Stimulated activated CD8-positive, alpha-beta memory T cell treated with anti-CD3 and anti-CD28 coated beads, Interleukin-12 subunit alpha, Interleukin-12 subunit beta, amount 100 ng/mL, for 4 hours (primary cell): ENCODE measurements at places on chromosomes 4 and X.

DNA sequence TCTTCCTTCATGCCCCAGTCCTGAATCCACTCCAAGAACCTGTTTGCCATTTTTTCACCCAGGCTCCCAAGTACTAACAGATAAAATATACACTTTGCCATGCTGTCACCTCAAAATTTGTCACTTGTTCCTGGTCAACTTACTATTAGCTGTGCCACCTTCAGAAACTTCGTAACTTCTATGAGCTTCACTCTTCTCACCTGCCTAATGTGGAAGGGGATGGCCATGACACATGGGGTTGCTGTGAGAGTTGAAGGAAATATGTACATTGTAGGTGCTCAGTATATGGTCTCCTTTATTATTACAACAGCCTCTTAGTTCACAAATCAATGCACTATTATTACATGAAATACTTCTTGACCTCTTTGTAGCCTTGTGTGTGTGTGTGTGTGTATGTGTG lies 10.4 kb downstream of the TMSB4X start:
- no peak for DNase-seq

- no peak for DNase-seq
These were observed 329.3 kb upstream of the RPS6KA3 start for GRCh38 chrX:20595928-20596575.

DNA sequence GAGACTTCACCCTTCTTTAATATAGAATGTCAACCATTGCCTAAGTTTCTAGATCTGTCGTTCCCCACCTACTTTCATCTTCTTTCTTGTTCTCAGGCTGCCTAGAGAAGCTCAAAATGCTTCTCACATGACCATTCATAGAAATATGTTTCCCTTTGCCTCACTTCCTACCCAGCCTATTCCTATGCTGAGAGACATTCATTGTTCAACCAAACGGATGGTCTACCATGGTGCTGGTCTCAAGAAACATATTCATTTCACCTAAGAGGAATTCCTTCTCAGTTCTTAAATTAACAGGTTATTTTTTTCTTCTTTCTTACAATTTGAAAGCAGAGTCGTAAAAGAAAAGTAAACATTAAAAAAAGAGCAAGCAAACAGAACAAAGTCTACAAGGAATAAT lies 20.3 kb upstream of the SLC7A11 start:
- no peak for DNase-seq

DNA sequence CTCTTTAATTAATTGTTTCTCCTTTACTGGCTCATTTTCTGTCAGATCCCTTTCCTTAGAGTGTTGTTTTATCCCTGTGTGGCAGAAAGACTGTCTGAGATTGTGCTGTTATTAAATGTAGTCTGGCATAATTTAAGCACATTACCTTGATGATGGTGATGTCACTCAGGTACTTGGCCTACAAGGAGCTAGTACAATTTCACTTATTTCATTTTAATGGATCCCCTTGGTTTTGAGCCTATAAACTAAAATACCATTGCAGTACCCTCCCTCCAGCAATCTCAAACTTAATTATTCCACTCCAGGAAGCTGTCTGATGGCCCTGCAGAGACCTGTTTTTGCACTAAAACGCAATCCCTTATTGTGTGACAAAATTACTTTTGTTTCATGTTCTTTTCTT lies 968.6 kb downstream of the ADGRL3 start:
- no peak for DNase-seq

DNA sequence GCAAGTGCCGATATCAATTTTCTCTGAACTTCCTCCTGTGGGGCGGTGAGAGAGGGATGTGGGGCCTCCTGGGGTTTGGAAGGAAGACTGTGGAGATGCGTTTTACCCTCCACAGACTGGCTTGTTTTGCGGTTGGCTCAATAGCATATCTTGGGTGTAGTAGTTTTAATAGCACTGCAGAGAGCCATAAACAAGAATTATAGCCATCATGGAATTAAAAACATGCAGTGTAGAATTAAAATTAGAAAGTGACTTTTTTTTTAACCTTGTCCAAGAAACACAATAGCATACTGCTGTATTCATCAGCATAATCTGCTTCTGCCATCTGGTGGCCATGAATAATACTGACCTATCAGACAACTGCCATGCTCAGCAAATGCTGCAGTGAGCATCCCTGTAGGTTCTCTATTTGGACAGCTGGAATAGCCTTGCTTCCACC lies 47.3 kb upstream of the SCML1 start:
- DNase-seq = no peak

DNA sequence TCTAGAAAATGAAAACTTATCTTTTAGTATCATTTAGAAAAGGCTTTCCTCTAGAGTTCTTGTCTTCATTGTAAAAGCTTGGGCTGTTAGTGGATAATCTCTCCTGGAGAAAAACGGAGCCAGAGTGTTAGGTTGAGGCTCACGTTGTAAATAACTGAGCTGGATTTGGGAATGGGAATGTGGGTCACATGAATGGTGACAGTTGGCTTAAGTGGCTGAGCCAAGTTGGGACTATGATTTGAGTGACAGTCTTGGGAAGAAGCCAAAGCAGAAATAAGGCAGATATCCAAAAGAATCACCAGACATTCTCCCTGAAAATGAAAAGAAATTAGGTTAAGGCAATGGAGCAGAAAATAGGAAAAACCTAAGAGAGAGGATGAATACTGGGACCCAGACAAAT lies 33.6 kb upstream of the PDGFC start:
- no peak for DNase-seq

DNA sequence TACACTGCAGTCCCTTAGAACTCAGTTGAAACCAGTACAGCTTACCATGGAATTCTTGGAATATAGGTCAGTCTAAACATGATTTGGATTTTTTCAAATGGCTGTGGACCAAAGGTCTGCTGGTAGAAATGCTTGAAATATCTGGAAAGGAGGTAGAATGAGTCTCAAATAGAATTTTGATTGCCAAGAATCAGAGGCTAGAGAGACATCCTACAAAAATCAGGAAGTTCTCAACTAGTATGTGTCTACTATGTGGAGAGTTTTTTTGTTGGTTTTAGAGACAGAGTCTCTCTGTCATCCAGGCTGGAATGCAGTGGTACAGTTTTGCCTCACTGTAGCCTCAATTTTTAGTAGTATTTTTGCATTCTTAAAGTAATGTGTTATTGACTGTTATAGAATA lies 53.6 kb downstream of the PAQR3 start:
- no peak for DNase-seq
